NCI-H1105 treated with DMSO at 0.1 percent for 48 hours (cell line): ENCODE measurements at places on chromosomes 1 and 21.

GRCh38 chr1:100292711-100293110, 26.7 kb downstream of the RTCA start:
- no peak for DNase-seq

DNA sequence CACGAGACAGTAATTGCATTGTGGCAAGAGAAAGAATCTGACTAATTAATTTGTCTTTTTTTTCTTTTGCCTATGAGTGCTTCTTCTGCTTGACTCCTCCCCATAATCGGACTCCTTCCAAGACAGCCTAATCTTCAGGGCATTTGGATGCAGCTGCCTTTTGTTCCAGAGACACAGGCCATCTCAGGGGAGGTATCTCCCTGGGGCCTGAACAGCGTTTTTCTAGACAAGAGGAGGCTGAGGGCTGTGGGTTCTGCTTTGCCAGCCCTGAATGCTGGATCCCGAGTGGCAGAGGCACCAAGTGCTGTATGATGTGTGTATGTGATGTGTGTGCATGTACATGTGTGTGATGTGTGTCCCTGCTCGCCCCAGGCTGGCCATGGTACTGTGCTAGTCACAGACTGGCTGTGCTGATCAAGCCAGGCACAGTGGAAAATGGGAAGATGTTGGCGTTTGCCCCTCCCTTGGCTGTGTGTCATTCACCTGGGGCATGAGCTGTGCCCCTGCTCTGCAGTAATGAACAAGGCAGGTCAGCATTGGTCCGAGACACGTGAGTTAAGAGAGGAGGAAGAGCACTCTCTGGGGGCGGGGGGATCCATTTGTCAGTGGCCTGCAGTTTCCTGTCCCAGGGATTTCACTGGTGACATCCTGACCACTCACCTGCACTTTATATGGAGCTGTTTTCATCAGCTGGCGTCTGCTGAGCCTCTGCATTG, 77.2 kb downstream of the ADARB1 start:
- no peak for DNase-seq

DNA sequence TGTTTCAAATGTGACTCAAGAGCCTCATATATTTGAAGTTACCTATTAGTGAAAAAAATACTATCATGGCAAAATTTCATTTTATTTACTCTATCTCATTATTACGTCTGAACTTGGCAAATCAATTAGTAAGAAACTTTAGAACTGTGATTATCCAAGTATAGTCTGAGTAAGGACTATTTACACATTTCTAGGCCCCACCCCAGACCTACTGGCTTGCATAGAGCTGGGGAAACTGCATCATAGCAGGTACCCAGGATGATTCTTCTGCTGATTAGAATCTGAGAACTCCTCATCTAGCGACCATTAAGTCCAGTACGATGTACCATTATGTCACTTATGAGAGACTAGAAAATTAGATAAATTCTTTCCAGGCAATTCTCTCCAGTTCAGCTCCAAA, 20.1 kb downstream of the MCOLN3 start:
- no peak for DNase-seq

DNA sequence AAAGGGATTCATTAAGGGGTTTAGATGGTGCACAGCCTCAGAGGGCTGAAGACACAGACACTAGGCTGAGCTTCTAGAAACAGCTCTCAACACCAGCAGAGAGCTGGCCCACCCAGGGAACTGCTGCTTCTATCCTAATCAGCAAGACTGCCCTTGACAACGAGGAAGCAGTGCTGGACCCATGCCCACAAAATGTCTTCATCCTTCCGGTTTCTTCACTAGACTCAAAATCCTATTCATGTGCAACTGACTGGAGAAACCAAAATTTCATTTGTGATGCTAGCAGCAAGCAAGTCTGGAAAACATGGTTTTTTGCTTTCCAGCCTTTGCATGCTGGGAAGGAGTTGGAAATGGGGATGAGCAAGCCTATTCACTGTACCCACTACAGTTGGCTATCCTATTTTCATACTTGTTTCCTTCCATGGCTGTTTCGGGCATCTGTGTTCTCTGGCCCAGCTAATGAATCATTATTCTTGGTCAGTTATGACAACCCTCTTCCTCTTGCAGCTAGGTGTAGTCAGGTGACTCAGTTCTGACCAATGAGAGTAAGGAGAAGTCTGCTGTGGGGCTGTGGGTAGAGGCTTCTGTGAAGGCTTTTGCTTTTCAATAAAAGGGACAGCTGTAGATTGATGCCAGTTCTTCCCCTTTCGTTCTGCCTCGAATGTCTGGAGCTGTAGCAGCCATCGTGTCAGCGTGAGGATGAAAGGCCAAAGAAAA, 14.6 kb upstream of the TMEM61 start:
- DNase-seq = no peak

GRCh38 chr1:27350663-27351540, 9.1 kb downstream of the SYTL1 start:
- no peak for DNase-seq

GRCh38 chr1:14486401-14487201, 111.9 kb upstream of the KAZN start:
- DNase-seq = no peak

GRCh38 chr1:156073740-156074139, 8.5 kb downstream of the MEX3A start:
- DNase-seq = no peak

DNA sequence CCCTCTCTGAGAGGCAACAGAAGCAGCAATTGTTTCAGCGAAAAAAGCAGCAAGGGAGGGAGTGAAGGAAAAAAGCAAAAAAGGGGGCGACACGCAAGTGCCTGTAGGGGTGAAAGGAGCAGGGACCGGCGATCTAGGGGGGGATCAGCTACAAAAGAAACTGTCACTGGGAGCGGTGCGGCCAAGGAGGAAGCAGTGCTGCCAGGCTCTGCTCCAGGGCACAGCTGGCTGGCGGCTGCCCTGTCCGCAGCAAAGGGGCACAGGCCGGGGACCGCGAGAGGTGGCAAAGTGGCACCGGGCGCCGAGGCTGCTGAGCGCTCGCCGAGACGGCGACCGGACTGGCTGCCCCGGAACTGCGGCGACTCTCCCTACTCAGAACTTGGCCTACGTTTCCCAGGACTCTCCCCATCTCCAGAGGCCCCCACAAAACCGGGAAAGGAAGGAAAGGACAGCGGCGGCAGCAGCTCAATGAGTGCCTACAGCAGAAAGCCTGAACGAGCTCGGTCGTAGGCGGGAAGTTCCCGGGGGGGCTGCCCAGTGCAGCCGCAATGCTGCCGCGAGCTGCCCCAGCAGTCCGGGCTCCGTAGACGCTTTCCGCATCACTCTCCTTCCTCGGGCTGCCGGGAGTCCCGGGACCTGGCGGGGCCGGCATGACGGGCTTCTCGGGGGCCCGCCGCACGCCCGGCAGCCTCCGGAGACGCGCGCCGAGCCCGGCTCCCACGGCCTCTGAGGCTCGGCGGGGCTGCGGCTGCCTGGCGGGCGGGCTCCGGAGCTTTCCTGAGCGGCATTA, 1.0 kb upstream of the CDKN2C start:
- DNase-seq = peak; percentile 26

- no peak for DNase-seq
Measured at GRCh38 chr1:211951856-211952255, 83.5 kb downstream of the INTS7 start.

DNA sequence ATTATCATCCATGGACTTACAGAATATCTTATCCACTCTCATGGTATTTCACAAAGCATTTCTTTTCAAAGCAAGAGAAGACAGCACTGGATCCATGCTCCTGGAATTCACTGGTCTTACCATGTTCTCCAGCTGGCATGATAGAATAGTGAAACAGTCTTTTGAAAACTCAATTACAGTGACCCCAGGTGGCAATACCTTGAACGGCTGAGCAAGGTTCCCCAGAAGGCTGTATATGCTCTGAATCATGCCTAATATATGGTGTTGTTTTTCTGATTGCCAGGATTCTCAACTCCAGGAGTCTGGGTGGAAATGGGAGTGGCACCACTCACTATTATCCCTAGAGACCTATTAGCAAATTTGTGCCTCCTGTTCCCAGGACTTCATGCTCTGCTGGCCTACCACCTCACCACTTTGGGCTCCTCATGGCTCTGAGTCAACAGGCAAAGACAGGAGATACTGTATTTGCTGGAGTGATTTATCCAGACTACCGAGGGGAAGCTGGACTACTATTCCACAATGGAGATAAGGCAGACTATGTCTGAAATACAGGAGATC, 87.6 kb downstream of the CATSPERE start:
- no peak for DNase-seq

GRCh38 chr1:53634571-53634979, 104.4 kb downstream of the GLIS1 start:
- DNase-seq = no peak

- no peak for DNase-seq
Measured at GRCh38 chr1:200426196-200426595, 16.4 kb upstream of the ZNF281 start.
